ENCODE measurements at places on chromosomes 7 and 10.

DNA sequence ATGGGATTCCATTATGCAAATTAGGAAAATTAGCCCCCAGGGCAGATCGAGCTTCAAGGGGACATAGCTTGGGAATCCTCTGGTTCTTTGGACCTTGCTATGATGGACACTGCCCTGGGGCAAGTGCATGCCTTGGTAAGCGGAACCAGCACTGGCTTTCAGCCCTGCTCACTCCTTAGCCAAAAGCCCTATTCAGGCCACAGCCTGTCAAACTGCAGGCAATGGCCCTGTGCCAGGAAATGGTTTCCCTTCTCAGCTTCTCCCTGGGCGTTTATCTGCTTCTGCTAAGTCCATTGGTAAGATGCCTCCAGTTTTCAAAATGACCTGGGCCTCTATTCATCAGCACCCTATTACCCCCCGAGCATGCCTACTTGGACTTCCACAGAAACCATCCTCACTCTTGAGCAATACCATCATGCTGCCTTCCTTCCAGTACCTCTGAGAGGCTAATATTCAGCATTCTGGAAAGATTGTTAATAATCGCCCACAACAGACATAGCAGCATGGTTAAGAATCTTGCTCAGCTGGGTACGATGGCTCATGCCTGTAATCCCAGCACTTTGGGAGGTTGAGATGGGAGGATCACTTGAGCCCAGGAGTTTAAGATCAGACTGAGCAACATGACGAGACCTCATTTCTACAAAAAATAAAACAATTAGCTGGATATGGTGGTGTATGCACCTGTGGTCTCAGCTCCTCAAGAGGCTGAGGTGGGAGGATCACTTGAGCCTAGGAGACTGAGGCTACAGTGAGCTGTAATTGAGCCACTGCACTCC is 918.6 kb upstream of the AUTS2 start:
- peak; percentile 26 for DNase-seq

DNA sequence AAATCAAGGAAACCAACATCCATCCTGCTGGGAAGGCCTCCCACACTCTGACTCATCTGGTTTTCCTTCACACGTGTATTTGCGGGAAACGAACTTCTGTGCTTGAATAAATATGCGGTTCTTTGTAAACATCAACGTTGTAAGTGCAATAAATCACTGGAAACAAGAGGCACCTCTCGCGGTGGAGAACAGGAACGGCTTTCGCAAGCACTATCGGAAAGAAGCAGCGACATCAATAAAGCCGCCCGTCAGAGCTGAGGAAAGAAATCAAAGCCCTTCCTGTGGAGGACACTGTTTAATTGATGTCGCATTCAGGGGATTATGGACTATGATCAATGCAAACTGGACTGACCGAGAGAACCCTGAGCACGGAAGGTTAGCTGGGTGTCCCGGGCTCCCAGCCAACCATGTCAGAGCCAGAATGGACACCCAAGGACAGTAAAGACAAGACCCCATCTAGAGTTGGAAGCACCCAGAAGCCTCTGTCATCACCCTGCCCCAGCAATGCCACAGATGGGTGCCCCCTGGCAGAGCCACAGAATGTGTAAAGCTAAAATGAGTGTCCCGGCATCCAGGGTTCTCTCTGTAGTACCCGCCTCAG is 37.6 kb downstream of the OAT start:
- DNase-seq: no peak

GRCh38 chr7:144747936-144748335 is 87.9 kb downstream of the TPK1 start:
- no peak for DNase-seq

DNA sequence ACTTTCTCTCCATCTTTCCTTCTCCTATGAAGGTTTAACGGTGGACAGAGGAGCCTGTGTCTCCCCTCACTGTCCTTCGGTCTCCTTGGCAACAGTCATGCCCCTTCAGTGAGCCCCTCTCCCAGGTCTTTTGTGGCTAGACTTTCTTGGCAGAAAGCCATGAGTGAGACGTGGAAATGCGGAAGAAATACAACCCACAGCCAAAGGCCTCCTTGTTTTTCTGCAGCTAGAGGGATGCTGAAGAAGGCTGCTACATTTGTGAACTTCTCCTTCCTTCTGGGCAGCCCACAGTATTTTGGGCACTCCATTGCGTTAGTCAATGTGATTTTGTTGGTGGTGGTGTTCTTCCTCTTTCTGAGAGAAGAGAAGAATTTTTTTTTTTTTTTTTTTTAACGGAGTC is 333.7 kb upstream of the PODXL start:
- peak; percentile 28 for DNase-seq

DNA sequence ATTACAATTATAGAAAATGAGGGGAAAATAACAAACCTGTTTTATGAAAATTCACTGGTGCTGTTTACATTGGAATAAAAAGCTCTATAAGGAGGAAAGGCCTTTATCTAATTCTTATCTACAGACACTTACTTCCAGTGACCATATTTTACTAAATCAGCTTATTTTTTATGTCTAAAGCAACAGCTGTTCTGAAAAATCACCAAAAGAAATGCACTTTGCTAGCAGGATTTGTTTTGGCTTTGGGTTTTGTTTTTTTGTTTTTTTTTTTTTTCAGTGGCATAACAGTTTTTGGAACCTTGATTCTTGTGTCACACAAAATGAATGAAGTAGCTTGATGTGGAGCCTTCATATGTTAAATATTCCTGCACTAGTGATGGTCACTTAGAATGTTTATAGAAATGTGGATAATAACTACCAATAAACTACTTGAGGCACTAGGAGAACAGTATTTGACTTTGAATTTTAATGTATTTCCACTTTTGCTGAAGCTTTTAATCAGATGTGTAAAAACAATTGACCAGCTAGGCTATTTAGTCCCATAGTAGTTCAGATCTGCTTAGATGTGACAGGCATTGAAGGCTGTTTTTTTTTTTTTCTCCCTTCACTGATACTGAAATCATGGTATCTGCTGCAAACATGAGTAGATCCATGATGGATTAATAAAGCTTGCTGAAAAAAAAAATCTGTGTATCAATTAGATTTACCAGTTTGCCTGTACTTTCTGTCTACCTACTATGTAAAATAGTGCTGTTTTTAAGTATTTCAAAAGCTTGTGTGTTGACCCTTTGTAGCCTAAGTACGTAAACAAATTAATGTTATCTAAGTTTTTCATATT is 2.8 kb downstream of the ARL4A start:
- DNase-seq: no peak

DNA sequence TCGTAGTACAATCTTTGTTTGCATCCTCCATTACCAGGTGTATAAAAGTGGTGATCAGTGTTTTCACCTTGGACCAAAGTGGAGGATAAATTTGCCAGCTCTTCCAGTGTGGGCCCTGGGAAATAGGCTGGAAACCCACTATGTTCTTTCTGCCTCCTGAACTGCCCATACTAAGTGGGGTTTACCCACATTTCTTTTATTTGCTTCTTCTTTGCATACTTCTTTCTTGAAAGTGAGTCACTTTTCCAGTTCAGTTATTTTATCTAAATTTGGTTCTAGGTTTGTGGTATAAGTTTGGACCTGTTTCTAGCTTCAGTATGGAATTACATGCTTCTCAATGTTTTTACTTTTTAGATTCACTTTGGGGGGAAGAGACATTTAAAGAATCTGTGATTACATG is 126.2 kb upstream of the ACBD5 start:
- DNase-seq: no peak

GRCh38 chr7:29377718-29378117 is 183.1 kb downstream of the CHN2 start:
- DNase-seq: no peak

GRCh38 chr10:103916254-103916653 is 1.7 kb downstream of the STN1 start:
- no peak for DNase-seq

DNA sequence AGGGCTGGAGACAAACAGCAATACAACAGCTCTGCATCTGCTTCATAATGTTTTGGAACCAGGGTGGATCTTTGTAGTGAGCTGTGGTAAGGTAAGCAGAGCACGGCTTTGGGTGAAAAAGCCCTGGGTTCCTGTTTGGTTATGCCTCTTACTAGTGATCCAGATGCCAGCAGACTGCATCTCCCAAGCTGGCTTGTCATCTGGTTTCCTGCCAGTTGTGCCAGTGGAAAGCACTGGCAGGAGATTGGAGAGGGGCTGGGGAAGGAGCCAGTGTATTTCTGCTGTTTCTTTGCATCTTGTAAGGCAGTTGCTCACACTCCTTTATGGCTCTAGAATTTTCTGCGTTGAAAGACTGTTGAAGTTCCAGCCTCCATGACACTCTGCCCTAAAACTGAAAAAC is 137.6 kb downstream of the TSPAN12 start:
- no peak for DNase-seq

GRCh38 chr10:11178606-11179515 is 161.2 kb downstream of the CELF2 start:
- DNase-seq: no peak

DNA sequence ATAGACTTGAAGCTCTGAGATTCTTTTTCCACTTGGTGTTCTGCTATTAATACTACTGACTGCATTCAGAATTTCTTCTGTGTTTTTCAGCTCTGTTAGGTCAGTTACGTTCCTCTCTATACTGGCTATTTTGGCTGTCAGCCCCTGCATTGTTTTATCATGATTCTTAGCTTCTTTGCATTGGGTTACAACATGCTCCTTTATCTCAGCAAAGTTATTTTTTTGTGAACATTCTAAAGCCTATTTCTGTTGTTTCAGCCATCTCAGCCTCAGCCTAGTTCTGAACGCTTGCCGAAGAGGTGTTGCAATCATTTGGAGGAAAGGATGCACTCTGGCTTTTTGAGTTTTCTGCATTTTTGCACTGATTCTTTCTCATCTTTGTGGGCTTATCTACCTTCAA is 201.5 kb upstream of the GNAI1 start:
- DNase-seq: no peak

- DNase-seq: peak; percentile 45
Observed at GRCh38 chr10:45001381-45002148, 842 bp downstream of the ZNF22 start.

GRCh38 chr7:131765575-131765974 is 209.1 kb upstream of the PODXL start:
- DNase-seq: no peak

GRCh38 chr7:96995406-96996110 is 9.8 kb upstream of the DLX6 start:
- DNase-seq: no peak

DNA sequence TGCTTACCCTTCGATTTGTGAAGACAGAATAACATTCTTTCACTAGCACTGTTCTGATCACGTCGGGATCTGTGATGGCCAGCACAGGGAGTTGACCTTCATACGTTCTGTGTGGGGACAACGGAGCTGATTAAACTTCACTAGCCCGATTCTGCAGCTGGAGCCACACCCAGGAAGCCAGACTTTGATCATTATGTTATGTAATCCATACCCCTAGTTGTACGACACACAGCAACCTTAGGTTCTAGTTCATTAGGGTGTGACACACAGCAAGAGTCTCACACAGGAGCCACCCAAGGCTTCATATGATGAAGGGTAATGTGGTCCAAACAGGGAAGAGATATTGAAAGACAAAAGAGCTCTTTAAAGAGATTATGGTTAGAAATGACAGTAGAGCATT is 7.2 kb downstream of the CYP3A5 start:
- no peak for DNase-seq

DNA sequence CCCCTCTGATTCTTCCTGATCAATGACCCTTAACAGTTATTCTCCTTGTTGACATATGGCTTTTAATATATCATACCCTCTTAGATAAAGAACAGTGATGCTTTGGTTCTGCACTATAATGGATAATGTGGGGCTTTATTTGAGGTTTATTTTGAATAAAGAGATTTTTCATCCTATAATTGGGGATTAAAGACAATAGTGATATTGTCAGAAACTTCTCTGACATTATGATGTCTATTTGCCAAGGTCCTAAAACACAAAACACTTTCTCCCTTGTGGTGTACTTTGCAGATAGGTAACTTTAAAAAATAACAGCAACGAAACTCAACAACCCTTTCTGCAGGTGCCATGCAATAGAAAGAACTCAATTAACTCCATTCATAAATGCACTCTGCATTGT is 243.6 kb upstream of the RHOBTB1 start:
- no peak for DNase-seq

DNA sequence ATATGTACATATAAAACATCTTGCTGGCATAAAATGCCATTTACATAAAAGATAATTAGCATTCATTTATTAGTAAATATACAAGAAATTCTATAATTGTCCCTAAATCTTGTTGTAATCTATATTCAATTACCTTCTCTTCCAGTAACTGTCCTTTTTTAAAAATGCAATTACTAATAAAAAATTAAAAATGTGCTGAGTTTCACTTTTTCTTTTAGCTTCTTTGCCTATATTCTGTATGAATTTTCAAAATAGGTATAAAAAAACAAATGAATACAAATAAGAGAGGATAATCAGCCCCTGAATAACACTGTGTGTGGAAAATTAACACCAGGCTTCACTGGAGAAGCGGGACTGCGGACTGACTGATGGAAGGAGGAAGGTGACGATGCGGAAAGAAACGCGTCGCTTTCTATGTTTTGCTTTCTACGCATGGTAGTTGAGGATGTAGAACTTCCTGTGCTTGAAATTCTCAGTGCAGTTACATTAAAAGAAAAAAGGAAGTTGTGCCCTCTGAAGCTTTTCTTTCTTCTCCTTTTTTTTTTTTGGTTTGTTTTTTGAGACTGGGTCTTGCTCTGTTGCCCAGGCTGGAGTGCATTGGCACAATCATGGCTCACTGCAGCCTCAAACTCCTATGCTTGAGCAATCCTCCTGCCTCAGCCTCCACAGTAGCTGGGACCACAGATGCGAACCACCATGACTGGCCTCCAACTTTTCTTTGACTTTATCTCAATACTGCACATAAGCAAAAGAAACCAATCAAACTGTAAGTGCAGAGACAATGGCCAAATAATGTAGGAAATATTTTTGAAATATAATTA is 7.4 kb upstream of the ZMYND11 start:
- no peak for DNase-seq

GRCh38 chr10:61634746-61635145 is 28.0 kb upstream of the CABCOCO1 start:
- DNase-seq: no peak

DNA sequence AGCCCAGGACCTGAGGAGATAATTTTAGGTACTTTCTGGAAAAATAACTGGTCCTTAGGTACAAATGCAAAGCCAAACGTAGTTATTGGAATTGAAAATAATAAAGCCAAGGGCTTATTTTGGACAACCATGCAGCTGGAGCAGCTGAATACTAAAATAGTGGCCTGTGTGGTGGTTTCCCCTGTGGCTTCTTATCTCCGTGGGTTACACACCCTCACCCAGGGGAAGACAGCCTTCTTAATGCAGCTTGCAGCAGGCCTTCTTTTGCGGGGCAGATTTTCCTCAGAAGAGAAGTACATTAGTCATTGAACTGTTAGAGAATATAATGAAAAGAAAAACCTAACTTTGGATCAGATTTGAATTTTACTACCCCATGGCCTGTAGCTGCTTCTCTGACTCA is 133.5 kb downstream of the ST7 start:
- no peak for DNase-seq

- no peak for DNase-seq
Observed at GRCh38 chr10:14487488-14487883, 156.8 kb upstream of the FRMD4A start.

GRCh38 chr7:23249486-23249885 is 2.9 kb downstream of the GPNMB start:
- DNase-seq: no peak

All from NCI-H1092 (cell line).